ENCODE measurements at places on chromosomes 16 and 17. TPM values are rescaled to one million over a fixed set of nuclear protein-coding genes. Genes with fewer than 3 reads are reported as not detected.

Gene FBXW10
- polyA plus RNA-seq: not detected

Gene ITGB4
- polyA plus RNA-seq: not detected

Gene CRISPLD2
- 0.05 TPM for polyA plus RNA-seq

Gene ABCA6
- polyA plus RNA-seq: not detected

Gene ZNF597
- polyA plus RNA-seq: 1.2 TPM

Gene CD300H
- 6.4 TPM for polyA plus RNA-seq

Gene MT1B
- polyA plus RNA-seq: not detected

Gene KCNG4
- not detected for polyA plus RNA-seq

Gene EVPLL
- polyA plus RNA-seq: not detected

Gene ANKS4B
- not detected for polyA plus RNA-seq

Gene FBXO47
- not detected for polyA plus RNA-seq

Gene DNASE1L2
- not detected for polyA plus RNA-seq

Measured in immature natural killer cell (primary cell).